ENCODE measurements at places on chromosomes 2 and 18. TPM values are rescaled to one million over a fixed set of nuclear protein-coding genes. Genes with fewer than 3 reads are reported as not detected.

ZEB2 gene
- 55.1 TPM for total RNA-seq

GRCh38 chr2:180761224-180761623, 219.2 kb upstream of the UBE2E3 start:
- DNase-seq, result no peak

GRCh38 chr18:53909668-53910067, 314.8 kb downstream of the MBD2 start:
- no peak for DNase-seq

GRCh38 chr2:127025359-127026166, 81.4 kb downstream of the BIN1 start:
- DNase-seq, result peak; percentile 86
